ENCODE measurements at places on chromosomes 13 and 19.

DNA sequence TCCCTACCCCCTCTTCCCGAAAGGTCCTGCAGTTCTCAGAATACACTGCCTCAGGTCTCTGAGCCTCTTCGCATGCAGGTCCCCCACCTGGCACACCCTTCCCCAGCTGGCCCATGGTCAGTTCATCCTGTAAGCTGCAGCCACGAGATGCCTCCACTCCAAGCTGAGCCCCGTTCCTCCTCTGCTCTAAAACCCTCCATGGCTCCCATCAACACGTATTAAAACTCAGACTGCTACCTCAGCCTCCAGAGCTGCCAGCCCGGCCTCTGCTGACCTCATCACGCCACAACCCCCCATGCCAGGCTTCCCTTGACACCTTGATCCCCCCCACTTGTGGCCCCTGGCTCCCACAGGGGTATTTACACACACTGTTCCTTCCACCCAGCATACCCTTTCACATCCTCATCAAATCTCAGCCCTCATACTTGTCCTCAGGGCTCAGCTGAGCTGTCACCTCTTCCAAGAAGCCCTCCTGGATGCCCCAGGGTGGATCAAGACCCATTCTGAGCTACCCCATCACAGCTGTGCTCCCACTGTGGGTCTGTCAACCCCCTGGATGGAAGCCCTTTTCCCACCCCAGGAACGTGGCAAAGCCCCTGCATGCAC is 48.9 kb downstream of the PTPRS start:
- DNase-seq = no peak

- DNase-seq = no peak
These were observed 2.2 kb downstream of the CAPNS1 start for GRCh38 chr19:36142046-36142445.

DNA sequence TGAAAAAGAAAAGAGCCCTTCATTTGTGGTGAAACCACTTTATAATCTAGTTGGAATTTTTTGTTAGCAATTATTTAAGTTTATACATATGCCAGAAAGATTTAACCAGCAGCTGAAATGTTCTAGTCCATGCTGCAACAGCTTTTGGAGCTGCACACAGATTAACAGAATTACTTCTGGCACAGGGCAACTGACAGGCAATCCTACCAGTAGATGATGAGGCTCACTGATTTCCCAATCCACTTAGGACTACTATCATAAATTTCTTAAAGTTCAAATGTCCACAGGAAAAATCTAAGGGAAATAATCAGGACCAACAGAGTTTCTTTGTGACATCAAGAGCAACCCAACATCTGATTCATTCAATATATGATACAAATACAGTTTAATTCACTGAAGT is 78.8 kb downstream of the CRYL1 start:
- DNase-seq = no peak

GRCh38 chr19:10219678-10220077 is 11.5 kb downstream of the S1PR2 start:
- DNase-seq = peak; percentile 68

DNA sequence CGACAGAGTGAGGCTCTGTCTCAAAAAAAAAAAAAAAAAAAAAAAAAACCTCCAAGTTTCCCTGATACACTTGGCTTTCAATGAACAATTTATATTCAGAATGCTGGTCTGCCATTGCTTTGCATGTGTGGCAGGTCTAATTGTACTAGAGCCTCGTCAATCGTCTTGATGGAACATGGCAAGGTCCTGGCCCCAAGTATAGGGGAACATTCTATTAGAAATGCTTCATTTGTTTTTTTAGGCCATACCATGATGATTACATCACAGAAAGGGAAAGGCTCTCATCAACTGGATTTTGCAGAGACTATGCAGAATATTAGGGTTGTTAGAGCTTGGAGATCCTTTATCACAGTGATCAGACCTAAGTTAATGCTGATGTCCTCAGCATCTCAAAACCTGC is 28.0 kb downstream of the SPRY2 start:
- DNase-seq = peak; percentile 16

- peak; percentile 64 for DNase-seq
These were observed 6.7 kb upstream of the ERFL start for GRCh38 chr19:41934849-41935374.

DNA sequence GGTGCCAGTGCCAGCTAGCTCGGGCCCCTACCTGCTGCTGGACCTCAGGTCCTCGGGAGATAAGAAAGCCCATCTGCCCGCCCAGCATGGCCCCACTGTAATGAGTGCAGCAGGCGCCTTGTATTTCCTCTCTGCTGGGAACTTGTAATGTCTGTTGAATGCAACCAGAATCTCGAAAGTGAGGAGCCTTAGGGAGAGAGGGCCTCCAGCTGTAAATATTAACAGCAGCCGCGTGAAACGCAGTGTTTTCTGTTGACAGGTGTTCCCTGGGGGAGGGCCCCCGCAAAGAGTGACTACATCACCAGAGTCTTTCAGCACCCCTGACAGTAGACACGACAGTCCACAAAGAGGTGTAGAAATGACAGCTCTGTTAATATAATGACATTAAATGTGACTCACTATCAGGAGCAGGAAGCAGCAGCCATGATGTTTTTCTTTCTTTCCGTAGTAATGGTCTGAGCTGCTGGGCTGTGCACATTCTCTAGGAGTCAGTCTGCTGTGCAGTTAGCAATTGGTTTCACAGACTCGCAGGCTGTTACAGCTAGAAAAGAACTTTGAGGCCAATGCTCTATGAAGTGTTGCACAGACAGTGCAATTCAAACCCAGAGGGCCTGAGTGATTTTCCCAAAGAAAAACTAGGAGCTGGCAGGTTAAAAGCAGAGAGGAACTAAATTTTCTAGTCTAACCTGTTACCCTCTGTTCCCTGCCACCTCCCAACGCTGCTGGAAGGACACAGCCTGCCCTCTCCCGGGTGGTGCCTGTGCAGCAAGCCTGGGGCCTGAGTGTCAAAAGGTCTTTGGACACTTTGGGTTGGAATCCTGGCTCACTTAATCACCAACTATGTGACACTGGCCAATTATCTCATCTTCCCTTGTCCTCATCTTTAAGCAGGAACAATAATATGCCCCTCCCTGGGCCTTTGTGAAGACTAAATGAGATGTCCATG is 58.6 kb upstream of the WASF3 start:
- DNase-seq = peak; percentile 66

DNA sequence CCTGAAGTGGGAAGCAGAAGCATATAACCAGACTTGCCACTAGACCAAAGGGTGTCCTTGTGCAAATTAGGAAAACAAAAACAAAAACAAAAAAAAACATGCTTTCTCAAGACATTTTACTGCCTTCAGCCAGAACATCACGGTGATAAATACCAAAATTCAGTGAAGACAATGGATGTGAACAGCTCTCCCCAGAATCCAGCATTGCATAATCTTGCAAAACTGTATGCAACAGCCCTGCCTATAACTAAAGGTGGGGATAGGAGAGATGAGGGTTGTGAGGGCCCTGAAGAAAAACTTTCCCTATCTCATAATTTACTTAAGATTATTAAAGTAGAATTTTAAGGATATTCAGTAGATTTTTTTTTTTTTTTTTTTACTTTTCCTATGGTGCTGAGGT is 24.9 kb upstream of the NDFIP2 start:
- DNase-seq = no peak

DNA sequence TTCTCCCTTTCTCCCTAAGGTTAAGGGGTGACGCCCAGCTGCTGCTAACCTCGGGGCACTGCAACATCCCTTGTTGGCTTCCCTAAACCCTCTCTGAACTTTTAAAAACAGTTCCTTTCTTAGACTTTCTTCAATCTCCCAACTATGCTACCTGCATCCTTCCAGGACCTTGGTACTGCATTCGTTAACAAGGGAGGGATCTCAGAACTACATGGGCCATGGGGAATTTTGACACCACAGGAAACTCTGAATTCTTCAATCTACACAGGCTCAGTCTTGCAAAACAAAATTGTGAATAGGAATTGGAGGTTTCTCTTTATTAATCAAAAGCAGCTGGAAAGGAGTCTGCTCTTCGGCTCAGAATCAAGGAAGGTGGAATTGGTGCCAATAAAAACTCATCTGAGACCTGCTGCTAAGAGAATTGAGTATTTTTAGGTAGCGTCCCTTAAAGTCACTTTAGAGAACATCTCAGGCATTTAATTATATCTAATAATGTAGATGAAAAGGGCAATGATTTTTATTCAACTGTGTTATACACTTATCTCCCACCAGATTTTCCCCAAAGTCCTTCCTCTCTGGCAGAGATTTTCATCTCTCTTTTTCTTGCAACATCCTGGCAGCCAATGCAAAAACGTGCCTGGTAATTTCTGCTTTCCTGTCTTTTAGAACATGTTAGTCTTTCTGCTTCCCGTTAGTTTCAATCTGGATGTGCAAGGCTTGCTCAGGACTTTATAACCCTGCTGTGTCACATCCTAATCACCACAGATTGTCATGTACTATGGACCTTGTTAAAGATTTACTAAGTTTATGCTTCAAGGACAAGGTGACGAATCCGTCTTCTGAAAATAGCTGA is 69.1 kb upstream of the SLC15A1 start:
- DNase-seq = peak; percentile 70

DNA sequence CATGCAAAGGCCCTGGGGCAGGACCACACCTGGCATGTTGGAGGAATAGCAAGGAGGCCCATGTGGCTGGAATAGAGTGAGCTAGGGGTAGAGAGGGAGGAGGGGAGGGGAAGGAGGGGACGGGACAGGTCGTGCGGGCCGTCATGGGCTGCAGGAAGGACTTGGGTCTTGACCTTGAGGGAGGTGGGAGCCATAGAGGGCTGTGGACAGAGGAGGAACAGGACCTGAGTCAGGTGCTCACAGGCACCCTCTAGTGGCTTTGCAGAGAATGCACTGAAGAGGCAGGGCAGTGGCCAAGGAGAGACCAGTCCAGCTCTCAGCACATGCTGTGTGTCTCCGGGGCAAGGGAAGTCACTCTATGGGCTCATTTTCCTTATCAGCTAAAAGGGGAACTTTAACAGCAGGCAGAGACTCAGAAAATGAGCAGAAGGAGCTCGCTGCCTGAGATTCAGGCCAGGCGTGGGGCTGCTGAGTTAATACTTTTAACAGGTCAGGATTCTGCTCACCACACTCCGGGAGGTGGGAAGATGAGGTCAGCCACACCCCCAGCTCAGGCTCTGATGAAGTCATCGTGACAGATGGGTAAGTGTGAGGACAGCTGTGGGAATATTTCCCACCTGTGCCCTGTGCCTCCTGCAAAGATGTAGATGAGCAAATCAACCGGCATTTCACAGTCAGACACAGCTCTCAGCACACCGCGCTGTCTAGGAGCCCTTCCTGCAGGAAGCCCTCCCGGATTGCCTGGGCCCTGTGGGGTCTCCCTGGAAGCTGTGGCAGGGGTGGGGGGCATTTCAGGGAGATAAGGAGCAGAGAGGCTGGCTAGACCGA is 6.0 kb upstream of the TNFAIP8L1 start:
- DNase-seq = peak; percentile 62

GRCh38 chr19:58476498-58477015 is 405 bp downstream of the ZNF446 start:
- DNase-seq = peak; percentile 7

DNA sequence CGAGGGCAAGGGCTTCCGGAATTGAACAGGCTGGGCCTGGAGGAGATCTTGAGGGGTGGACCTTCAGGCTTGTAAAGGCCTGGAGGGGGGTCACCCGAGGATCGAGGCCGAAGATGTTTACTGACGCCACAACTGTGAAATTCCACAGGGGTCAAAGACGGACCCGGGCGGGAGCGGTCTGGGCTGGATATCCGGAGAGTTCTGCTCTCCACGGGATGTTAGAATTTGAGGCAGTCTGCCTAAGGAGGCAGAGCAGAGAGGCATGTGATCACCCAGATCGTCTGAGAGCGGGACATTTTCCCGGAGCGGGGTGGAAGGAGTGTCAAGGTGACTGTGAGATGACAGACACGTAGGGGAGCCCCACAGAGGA is 13.2 kb downstream of the KLHL26 start:
- no peak for DNase-seq

DNA sequence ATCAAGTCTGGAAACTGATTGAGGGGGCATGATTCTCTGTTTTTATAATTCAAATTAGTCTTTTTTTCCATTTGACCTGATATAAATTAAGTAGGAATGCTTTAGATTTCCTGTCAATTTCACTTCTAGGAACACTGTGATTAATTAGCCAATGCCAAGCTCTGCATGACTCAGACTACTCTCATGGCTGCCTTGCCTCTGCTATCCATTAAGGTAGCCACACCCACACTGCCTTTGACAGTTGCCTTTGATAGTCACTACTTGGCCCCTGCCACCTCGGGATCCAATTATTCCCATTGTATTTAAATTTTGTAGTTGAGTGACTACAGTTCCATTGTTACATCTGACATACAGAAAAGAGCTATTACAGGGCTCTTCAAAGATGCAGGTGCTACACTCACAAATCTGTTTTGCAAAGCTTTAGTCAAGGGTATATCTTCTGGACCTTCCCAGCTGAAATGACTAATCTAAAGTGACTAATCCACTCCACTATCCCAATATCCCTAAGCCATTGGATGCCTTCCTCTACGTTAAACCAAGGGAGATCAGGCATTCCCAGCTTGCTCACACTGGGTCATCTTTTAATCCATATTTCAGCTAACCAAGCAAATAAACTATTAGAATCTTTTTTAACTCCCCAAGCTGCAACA is 1193.1 kb upstream of the MIR17HG start:
- DNase-seq = no peak

Measured in fibroblast of skin of scalp (primary cell).